ENCODE measurements at places on chromosomes 4 and X.

DNA sequence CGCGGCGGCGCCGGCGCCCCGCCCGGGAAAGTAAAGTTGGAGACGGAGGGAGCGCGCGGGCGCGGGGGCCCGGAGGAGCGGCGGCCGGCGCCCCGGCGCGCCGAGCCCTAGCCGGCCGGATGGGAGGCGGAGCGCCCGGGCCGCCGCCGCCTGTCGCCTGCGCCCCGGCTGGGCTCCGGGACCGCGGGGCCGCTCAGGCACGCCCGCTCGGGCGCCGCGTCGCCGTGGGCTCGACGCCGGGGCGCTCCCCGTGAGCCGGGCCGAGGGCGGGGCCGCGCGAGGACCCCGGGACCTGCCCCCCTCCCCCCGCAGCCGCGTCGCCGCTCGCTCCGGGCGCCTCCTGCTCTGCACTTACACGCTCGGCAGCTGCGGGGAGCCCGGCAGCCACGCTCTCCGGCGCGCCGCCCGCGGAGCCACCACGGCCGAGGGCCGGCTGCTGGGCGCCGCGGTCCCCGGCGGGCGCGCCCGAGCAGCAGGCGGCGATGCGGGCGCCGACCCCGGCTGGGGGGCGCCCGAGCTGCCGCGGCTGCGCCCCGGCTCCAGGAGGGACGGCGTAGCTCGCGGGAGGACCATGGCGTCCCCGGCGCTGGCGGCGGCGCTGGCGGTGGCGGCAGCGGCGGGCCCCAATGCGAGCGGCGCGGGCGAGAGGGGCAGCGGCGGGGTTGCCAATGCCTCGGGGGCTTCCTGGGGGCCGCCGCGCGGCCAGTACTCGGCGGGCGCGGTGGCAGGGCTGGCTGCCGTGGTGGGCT is at the start of gene ADRA2C:
Gene ADRA2C, plus strand, starts transcription at position 350 of the 749 bp plus-strand sequence. Its CDS starts 222 bp downstream, at position 572.
- DNase-seq: no peak

- DNase-seq: no peak
Measured at GRCh38 chr4:183106839-183107238, 7.8 kb downstream of the WWC2 start.

GRCh38 chr4:173414456-173414855 is 15.5 kb upstream of the SCRG1 start:
- no peak for DNase-seq

DNA sequence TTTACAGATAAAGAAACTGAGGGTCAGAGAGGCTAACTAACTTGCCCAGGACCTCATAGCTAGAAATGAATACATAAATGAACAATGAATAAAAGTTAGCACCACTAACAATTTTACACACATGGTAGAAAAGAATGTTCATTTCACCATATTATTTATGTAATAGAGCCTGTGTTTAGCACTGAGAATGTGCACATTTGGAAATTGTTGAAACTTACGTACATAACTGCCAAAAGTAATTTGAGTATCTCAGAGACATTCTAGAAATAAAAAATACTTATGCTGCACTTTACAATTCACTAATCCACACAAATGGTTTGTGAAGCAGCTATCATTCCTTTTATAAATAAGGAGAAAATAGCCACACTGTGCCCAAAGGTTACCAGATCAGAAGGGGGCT is 9.9 kb downstream of the CASK start:
- DNase-seq: no peak

- DNase-seq: no peak
Measured at GRCh38 chrX:129576539-129576938, 36.5 kb downstream of the OCRL start.

DNA sequence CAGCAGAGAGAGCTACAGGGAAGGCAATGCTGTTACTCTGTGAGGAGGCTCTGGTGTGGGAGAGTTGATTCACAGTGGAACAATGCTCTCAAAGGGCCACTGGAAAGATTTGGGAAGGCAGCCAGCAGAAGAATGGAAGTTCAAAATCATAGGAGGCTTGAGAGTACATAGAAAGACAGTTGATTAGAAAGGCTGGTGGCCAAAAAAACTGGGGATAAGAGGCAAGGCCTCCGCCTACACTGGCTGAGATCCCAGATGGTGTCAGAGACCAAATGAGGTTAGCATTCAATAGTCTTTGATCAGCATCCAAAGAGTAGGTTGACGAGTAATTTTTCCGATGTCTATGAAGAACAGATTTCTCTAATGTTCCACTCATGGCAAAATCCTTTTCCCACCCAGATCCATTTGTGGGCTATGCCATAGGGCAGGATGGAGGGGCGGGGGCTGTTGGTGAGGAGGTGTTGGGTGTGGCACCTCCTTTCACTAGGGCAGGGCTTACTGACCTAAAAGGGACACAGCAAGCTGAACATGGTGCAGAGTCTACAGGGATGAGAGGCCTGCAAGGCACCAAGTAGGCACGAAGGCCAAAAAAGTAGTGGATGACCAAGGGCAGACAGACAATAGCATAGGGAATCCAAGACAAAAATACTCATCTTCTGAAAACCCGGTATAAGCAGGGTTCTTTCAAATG is 15.1 kb downstream of the TEC start:
- no peak for DNase-seq

GRCh38 chr4:102511830-102512605 is 10.9 kb downstream of the NFKB1 start:
- DNase-seq: no peak

- DNase-seq: no peak
Measured at GRCh38 chr4:11746734-11747133, 318.0 kb upstream of the HS3ST1 start.

- DNase-seq: no peak
Measured at GRCh38 chrX:108198420-108198819, 106.8 kb downstream of the ATG4A start.

GRCh38 chr4:115323106-115323707 is 209.8 kb upstream of the NDST4 start:
- DNase-seq: no peak

DNA sequence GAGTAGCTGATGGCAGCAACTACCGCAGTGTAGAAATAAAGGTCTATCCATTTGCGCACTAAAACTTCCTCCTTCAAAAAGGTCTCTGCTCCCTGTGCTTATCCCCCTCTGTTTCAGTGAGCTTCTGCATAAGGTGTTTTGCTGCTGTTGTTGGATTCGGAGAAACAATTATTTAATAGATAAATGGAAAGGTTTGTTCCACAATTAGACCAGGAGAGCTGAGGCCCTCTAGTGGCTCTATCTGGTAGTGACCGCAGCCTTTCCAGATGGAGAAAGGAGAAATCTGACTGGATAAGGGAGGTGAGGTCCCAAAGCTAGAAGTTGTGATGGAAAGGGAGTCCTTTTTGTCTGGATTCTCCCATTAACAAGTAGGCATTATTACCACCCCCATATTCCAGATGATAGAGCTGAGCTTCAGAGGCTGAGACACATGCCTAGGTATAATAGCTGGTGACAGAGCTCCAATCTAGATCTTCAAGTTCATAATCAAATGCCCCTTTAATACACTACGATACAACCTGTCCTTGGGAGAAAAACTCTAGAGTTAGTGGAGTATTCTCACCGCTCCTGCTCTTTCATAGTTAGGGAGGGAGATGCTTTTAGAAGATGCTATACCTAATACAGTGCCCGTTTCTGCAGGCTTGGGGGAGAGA is 5.1 kb upstream of the GABRQ start:
- peak; percentile 13 for DNase-seq

DNA sequence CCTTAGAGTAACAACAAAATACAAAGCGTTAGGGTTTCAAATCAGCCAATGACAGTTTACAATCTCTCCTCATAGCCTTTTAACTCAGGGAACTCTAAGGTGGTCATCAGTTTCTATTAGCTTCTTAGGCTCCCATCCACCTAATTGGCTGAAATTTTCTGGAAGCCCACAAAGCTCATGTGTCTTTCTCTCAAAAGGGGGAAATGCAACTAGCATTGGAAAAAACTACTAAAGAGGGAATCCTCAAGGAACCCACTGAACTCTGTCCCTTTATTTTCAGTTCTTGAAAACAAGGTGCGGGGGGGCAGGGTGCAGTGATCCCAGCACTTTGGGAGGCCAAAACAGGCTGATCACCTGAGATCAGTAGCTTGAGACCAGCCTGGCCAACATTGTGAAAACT is 56.4 kb downstream of the PDGFC start:
- DNase-seq: no peak

GRCh38 chr4:187393531-187394344 is 601.8 kb upstream of the ZFP42 start:
- no peak for DNase-seq

GRCh38 chr4:125187226-125188176 is 127.3 kb upstream of the FAT4 start:
- DNase-seq: no peak

DNA sequence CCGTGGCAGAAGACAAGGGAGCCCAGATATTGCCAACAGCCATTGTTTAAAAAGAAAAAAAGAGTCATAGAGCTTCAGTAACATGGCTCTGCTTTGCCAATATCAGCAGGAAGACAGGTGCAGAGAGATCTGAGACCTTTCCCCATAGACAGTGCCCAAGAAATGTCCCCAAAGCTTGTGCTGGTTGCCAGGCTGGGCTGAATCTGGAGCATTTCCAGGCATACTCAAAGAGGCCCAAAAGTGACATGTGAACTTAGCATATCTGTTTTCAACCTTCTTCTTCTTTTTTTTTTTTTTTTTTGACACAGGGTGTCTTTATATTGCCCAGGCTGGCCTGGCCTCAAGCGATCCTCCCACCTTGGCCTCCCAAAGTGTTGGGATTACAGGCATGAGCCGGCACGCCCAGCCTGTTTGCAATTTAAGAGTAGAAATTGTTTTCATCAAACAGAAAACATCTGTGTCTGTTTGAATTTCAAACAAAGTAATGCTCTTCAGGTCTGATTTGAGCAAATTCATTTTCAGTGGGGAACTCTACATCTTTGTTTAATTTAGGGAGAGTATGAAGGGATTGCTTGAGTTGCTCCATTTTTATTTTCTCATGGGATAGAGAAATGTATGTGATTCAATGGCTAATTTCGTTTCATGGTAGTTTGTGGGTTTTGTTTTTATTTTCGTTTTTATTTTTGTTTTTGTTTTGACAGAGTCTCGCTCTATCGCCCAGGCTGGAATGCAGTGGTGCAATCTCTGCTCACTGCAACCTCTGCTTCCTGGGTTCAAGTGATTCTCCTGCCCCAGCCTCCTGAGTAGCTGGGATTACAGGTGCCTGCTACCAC is 56.6 kb upstream of the RBM47 start:
- DNase-seq: no peak
